ENCODE measurements at places on chromosomes 1 and 21.

- DNase-seq = no peak
Observed at GRCh38 chr21:37435120-37435519, 68.5 kb downstream of the DYRK1A start.

DNA sequence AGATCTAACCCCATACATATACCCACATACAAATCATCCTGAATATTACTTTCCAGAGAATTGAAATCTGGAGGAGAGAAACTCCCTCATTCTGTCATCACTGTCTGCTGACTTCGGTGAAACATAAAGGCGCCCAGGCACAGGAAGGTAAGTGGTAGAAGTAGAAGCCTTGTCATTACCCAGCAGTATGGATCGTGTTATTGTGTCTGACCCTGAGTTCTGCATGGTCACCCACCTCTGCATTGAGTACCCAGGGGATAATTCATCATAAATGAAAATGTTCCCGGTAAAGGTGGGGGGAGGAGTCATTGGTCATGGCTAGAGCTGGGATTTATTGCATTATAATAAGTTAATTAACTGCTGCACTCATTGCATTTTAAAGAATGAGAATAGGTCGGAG lies 342.6 kb upstream of the PKN2 start:
- no peak for DNase-seq

GRCh38 chr1:38578271-38578951 lies 281.2 kb downstream of the RRAGC start:
- no peak for DNase-seq

DNA sequence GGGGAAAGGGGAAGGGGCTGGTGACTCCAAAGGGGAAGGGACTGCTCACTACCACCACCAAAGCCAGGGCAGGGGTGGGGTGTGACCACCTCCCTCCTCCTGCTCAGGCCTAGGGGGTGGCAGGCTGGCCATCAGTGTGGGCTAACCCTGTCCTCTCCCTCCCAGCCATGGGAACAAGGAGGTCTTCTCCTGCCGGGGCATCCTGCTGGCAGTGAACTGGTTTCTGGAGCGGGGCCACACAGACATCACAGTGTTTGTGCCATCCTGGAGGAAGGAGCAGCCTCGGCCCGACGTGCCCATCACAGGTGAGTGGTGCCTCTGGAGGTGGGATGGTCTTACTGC lies 5.7 kb downstream of the ZC3H12A start:
- DNase-seq = no peak

GRCh38 chr1:98421085-98421435 lies 240.5 kb upstream of the SNX7 start:
- no peak for DNase-seq
